ENCODE measurements at places on chromosomes 4 and X. TPM values are rescaled to one million over a fixed set of nuclear protein-coding genes. Genes with fewer than 3 reads are reported as not detected.

DNA sequence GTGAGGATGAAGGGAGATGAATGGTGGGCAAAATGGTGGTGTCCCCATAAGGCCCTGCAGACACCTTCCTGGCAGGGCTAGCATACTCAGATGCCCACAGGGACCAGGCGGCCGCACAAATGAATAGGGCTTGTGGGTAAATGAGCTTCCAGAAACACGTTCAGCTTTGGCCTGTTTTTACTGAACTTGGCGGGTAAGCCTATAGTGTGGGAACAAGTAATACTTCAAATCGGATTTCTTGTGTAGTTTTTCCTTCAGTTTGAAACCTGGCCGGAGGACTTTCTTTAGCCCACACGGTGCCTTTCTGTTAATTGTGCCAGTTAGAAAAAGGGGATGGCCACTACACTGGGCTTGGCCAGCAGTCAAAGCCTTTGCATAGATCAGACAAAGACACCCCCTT lies 22.8 kb downstream of the SMS start:
- H3K27me3 ChIP-seq, result no peaks in the 10 kb centered on the region
- H3K4me3 ChIP-seq, result no peak overlapping the region
- peaks cover 12% of the 10 kb centered on the region for H3K36me3 ChIP-seq
- H3K27ac ChIP-seq, result no peak overlapping the region

- H3K27ac ChIP-seq, result no peak overlapping the region
- peaks cover 17% of the 10 kb centered on the region for H3K4me1 ChIP-seq
- H3K36me3 ChIP-seq, result no peaks in the 10 kb centered on the region
- H3K4me3 ChIP-seq, result peak overlapping the region; percentile 66
These were observed 1.8 kb downstream of the EPHA5 start for GRCh38 chr4:65668201-65669089.

DNA sequence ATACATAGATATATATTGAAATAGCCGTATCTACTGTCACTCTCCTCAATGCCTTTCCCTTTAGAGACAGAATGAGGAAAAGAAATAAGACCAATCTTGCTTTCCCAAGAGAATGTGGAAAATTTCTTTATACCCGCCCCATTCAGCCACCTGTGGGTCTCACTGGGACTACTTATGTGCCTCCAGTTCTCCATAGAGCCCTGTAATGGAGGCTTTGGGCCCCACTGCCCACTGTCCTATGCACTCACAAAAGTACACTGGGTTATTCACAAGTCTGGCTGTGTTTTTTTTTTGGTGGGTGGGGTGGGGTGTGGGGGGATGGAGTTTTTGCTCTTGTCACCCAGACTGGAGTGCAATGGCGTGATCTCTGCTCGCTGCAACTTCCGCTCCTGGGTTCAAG lies 70.4 kb upstream of the ELOVL6 start:
- DNase-seq, result no peak
- no peak overlapping the region for H3K4me3 ChIP-seq
- no peak overlapping the region for H3K27ac ChIP-seq
- H3K27me3 ChIP-seq, result no peaks in the 10 kb centered on the region
- H3K36me3 ChIP-seq, result no peaks in the 10 kb centered on the region

DNA sequence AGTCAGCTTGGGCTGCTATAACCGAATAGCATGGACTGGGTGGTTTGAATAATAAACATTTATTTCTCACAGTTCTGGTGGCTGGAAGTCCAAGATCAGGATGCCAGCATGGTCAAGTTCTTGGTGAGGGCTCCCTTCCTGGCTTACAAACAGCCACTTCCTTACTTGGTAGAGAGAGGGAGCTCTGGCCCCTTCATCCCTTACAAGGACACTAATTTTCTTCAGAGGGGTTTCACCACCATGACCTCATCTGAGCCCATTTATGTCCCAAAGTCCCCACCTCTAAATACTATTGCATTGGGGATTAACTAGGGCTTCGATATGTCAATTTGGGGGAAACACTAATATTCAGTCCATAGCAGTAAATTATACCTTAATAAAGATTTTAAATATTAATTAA lies 61.8 kb downstream of the CLNK start:
- H3K4me3 ChIP-seq, result no peak overlapping the region
- no peak for DNase-seq
- H3K36me3 ChIP-seq, result no peaks in the 10 kb centered on the region

- H3K36me3 ChIP-seq, result peaks cover 1% of the 10 kb centered on the region
- no peaks in the 10 kb centered on the region for H3K27me3 ChIP-seq
- DNase-seq, result no peak
- H3K4me3 ChIP-seq, result no peak overlapping the region
These were observed 62.8 kb downstream of the SH3KBP1 start for GRCh38 chrX:19824603-19825002.

DNA sequence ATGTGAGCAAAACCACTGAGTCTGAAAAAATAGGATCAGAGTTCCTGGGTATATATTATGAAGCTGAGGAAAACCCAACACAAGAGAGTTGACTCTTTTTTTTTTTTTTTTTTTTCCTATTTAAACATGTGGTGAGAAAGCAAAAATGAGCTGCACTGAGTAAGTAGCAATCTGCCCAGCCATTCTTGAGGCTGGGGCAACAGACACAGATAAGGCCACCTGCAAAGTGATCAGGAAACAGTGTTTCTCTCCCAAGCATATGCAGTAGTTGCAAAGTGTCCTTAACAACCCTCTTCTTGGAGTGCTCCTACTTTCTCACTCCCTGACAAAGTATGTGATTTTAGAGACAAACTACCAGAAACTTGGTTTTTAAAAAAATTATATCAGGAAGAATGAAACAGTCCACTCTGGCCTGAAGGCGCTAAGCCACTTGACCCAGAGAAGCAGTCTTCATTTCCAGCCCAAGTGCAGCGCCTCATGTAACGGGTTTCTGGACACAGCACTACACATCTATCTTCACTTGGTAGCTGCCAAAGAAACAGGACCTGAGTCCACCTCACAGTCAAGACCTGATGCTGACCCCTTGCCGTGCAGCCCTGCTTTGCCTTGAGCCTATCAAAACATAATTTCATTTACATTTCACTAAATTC lies 124.6 kb upstream of the MAP3K15 start:
- no peaks in the 10 kb centered on the region for H3K36me3 ChIP-seq
- no peak overlapping the region for H3K27ac ChIP-seq
- no peak overlapping the region for H3K4me3 ChIP-seq

DNA sequence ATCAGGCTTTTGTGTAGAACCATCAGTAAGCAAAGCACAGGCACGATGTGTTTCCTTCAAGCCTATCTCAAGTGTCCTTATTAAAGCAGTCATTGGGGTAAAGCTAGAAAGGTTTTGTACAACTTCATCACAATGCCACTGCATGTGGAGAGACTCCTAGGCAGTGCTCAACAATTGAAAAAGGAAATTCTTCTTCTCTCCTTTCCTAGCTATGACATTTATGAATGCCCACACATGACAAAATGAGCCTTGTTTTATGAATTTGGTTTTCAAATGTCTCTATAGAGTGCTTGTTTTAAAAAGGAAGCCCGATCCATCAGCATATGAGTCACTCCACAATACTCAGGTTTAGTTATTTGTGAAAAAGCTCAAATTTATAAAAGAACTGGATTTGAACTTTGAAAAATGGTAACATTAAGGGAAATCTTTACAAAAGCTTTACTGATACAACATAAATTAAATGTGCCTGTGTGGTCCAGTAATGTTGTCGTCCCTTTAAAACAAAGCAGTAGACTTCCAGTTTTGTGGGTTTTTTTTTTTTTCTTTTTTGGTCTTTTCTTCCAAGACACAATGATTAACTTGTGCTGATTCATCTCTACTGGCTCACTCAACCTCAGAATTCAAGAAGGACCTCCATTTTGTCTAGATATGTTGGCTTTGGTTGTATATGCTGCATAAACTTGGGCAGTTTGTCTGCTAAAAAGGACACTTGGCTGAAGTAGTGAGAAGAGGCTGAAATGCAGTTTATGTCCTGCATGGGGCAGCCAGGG lies 273.8 kb downstream of the GASK1B start:
- H3K27ac ChIP-seq, result no peak overlapping the region
- H3K4me1 ChIP-seq, result no peaks in the 10 kb centered on the region
- no peaks in the 10 kb centered on the region for H3K27me3 ChIP-seq
- no peak overlapping the region for H3K4me3 ChIP-seq

GRCh38 chr4:128757712-128758111 lies 51.8 kb upstream of the JADE1 start:
- no peaks in the 10 kb centered on the region for H3K27me3 ChIP-seq
- no peak for DNase-seq
- no peak overlapping the region for H3K4me3 ChIP-seq
- H3K4me1 ChIP-seq, result peaks cover 3% of the 10 kb centered on the region

GRCh38 chr4:967113-968104 lies 6.0 kb downstream of the DGKQ start:
- H3K27me3 ChIP-seq, result peaks cover 4% of the 10 kb centered on the region
- H3K36me3 ChIP-seq, result peaks cover 1% of the 10 kb centered on the region
- H3K27ac ChIP-seq, result no peak overlapping the region
- no peak for DNase-seq
- no peak overlapping the region for H3K4me3 ChIP-seq
- no peaks in the 10 kb centered on the region for H3K4me1 ChIP-seq

DNA sequence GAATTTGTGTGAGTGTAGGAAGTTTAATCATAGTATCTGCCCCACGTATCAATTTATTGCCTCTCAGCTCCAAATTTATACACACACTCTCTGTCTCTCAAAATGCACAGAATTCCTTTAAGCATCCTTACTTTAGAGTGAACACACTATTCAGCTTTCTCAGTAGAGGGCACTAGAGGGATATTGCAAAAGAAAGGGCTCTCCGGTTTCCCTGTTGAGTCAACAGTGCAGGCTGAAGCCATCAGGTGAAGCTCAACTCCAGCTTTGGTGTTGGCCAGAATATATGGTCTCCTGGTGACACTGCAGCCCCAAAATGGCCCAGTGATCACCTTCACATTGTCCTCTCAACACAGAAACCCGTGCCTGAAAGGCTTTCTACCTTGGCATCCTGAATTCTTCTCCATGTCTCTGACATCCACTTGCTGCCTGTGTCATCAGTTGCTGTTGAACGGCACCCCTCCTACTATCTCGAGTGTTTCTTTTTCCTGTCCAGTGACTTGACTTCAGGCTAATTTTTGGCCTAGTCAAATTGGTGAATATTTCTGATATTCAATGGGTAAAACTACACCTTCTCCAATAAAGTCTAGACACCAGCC lies 670.5 kb downstream of the GABRG1 start:
- H3K27me3 ChIP-seq, result no peaks in the 10 kb centered on the region
- no peaks in the 10 kb centered on the region for H3K36me3 ChIP-seq
- H3K27ac ChIP-seq, result no peak overlapping the region
- DNase-seq, result no peak
- no peaks in the 10 kb centered on the region for H3K4me1 ChIP-seq
- no peak overlapping the region for H3K4me3 ChIP-seq

DNA sequence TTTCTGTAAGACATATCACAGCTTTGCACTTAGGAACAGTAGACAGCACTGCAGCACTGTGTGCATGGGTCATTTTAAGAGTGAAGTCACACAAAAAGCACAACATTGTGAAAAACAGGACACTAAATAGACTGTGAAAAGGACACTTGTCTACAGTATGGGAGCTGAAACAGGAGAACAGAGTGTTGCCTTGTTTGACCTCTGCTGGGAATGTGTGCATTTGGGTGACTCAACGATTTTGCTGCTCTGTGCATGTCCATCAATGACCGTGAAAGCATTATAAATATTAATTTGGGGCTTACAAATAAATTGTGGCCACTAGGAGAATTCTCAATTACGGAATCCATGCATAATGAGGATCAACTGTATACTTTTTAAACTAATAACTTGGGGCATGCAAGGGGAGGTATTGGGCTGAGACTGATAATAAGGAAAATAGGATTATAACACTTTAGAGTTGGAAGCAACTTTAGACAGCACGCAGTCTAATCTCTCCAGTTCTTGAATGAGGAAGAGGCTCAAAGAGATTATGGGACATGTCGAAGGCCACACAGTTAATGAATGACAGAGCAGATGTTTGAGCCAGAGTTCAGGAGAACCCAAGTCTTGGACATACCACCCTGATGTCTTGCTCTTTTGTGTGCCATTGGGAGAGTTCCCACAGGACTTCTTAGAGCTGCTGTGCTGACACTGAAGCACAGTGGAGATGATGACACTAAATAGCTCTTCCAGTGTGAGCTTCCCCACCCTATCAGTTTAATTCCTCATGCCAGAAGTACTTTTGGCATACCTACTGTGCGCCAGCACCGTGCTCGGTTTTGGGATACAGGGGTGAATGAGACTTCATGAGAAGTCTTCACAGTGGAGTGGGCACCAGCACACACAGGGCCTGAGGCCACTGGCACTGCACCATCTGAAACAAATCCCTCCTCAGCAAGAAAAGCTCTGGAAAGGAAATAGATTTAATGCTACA lies 79.3 kb downstream of the FRAS1 start:
- H3K27me3 ChIP-seq, result no peaks in the 10 kb centered on the region
- DNase-seq, result no peak
- H3K27ac ChIP-seq, result no peak overlapping the region
- peaks cover 55% of the 10 kb centered on the region for H3K4me1 ChIP-seq
- no peak overlapping the region for H3K4me3 ChIP-seq
- peaks cover 4% of the 10 kb centered on the region for H3K36me3 ChIP-seq

GRCh38 chr4:107666134-107666533 lies 53.9 kb downstream of the PAPSS1 start:
- H3K27me3 ChIP-seq, result no peaks in the 10 kb centered on the region
- H3K4me1 ChIP-seq, result no peaks in the 10 kb centered on the region
- H3K36me3 ChIP-seq, result peaks cover 9% of the 10 kb centered on the region
- H3K27ac ChIP-seq, result no peak overlapping the region
- DNase-seq, result no peak

DNA sequence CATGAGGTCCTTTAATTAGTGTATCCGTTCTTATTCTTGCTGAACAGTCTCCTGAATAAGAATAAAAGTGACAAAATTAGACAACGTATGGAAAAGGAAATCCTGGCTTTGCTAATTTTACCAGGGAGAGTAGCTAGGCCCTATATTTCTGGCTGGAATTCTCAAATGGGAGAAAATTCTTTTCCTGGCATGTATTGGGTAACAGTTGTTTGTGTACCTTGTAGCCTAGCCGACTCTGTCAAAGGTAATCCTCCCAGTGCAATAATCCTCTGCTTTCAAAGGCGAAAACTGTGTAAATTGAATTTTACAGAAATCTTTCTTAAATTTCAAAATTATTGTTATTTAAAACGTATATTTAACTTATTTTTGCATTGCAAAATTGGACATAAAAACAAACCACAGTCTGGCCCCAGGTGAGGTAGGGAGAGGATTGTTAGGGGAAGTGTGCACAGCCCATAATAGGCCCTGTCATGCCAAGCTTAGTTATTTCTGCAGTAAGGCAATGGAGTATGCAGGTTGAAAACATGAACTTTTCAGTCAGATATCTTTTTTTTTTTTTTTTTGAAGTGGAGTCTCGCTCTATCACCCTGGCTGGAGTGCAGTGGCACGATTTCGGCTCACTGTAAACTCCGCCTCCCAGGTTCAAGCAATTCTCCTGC lies 18.9 kb upstream of the TENM3 start:
- H3K36me3 ChIP-seq, result no peaks in the 10 kb centered on the region
- no peak overlapping the region for H3K4me3 ChIP-seq
- DNase-seq, result no peak
- H3K27me3 ChIP-seq, result no peaks in the 10 kb centered on the region

DNA sequence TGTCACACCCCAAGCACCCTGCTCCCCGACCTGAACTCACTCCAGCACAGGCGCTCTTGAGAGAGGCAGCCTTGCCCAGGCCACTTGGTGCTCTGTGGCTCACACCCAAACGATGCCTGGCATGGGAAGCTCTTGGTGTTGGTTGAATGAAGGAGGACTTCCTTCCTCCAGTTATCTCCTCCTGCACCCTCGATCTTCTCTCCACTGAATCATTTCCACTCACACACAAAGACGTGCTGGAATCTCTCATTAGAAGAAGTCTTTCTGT lies 90.5 kb upstream of the TRIM2 start:
- H3K36me3 ChIP-seq, result no peaks in the 10 kb centered on the region
- H3K4me3 ChIP-seq, result no peak overlapping the region
- DNase-seq, result no peak
- no peaks in the 10 kb centered on the region for H3K4me1 ChIP-seq

The PLP1 gene
- 0.46 TPM for total RNA-seq

The STBD1 gene
- total RNA-seq, result 1.9 TPM

The SLC2A9 gene
- 3.1 TPM for total RNA-seq

The SEL1L3 gene
- total RNA-seq, result 62.7 TPM
